ENCODE measurements at places on chromosomes 2 and 18.

DNA sequence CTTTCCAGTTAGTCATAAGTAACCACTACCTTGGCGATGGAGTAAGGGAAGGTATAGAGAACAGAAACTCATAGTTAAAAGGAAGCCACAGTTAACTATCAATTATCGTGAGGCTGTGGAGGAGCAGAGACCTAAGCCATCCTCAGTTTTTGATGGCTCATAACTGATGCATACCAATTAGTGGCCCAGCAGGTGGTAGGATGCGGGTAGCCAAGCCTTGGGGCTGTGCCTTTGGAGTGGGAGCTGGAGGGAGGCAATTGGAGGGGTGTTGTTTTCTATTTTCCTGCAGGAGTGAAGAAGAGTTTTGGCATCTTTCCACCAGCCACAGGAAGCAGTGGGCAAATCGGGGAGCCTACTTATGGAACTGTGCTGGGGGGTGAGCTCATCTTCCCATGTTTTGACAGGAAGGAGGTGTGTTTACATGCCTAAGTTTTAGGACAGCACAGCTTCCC is 194.8 kb downstream of the TPGS2 start:
- DNase-seq, result no peak

DNA sequence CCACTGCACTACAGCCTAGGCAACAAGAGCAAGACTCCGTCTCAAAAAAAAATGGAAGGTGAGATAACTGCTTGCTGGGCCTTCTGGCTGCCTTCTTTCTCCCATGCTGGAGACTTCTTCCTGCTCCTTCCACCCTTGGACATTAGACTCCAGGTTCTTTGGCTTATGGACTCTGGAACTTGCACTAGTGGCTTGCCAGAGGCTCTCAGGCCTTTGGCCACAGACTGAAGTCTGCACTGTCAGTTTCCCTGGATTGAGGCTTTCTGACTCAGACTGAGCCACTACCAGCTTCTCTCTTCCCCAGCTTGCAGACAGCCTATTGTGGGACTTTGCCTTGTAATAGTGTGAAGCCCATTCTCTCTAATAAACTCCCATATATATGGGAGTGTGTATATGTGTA is 118.5 kb upstream of the SLC14A2 start:
- no peak for DNase-seq

GRCh38 chr2:239056611-239057010 is 208.7 kb downstream of the TWIST2 start:
- no peak for DNase-seq

DNA sequence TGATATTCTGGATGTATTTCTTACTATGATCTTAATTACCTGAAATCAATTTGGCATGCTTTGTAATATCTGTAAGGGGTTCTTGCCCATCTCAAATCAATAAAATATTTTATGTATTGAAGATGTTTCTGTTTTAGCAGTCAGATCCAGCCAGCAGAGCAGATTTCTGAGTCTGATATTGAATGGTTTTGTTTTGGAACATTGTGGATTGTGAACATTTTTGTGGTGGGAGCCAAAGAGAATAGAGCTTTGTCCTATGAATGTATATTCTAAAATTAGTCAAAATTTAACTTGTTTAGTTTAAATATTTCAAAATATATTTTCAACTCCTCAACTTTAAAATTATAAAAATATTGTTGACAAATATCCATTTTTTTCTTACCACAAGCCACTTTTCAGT is 197.0 kb downstream of the UBE2E3 start:
- no peak for DNase-seq

- no peak for DNase-seq
Measured at GRCh38 chr2:42041377-42042127, 6.3 kb upstream of the PKDCC start.

DNA sequence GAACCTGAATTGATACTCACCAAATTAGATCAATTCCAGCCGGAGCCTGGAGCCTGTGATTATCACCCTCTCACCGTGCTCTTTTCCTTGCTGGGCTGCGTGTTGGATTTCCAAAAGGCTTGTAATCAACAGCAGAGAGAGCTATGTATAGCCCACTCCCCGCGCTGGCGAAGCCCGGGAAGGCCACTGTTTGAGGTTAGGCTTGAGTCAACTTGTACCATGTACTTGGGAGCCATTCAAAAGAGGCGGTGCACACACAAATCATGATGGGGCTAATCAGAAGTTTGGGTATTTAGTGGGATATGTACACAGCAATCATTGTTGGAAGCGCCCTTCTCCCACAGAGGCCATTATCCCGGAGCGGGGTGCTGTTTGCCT is 151.6 kb downstream of the GLI2 start:
- no peak for DNase-seq

GRCh38 chr2:120977582-120978358 is 242.1 kb downstream of the GLI2 start:
- DNase-seq, result no peak

DNA sequence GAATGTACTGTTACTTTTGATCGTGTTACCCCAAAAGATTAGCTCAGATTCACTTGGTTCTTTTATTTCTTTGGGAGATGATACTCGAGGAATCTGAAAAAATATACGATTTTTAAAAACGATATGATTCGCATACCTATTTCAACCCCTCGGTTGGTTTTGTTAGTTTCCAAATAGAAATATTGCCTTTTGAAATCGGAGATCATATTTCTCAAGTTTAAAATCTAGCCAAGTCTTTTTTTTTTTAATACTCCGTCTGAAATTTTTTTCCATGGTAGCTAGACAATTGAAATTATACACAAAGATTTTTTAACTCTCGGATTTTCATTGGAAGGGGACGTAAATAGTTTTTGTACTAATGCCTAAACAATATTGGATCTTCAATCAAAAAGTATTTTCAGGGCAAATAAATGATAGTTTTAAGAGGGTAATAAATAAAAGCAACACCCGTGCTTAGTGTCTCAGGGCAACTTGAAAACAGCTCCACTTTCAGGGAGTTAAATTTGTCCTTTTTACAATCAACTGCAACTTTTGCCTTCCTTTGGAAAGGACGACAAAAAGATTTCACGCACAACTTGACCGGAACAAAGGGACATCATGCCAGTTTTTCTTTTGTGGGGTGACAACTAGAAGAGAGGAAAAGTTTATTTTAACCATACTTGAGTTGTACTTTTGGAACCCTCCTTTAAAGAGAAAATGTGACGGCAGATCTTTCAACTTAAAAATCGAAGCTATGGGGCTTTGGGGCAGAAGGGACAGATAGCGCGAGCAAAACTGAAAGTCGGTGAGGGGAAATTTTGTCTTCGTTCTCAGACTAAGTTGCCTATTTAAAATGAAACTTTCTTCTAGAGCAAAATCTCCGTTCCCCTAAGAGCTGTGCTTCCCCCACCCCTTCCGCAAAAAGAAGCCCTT is 5.8 kb upstream of the ONECUT2 start:
- DNase-seq, result no peak

GRCh38 chr18:47032945-47033344 is 2.5 kb downstream of the ELOA2 start:
- no peak for DNase-seq

- no peak for DNase-seq
Measured at GRCh38 chr2:1773883-1774282, 29.6 kb upstream of the PXDN start.

DNA sequence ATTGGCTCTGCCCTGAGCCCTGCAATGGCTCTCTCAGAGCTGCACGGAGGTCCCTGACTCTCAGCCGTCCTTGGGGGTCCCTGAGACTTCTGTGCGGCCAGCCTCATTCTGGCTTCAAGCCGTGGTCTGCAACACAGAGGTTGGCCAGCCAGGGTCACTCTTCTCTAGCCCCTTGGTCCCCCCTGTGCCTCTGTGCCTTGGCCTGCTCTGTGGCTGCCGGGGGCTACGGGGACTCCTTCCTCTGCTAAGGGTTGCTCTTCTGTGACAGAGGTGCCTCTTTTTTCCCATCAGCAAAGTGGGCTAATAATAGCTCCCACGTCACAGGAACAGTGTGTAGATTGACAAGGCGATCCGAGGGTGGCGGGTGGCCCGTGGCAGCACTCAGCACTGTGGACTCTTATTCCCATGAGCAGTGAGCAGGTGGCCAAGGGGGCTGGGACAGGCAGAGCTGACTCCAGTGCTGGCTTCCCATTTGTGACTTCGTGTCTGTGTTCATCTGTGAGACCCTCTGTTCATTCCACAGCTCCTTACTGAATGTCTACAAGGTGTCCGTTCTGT is 19.4 kb downstream of the INHBB start:
- no peak for DNase-seq

DNA sequence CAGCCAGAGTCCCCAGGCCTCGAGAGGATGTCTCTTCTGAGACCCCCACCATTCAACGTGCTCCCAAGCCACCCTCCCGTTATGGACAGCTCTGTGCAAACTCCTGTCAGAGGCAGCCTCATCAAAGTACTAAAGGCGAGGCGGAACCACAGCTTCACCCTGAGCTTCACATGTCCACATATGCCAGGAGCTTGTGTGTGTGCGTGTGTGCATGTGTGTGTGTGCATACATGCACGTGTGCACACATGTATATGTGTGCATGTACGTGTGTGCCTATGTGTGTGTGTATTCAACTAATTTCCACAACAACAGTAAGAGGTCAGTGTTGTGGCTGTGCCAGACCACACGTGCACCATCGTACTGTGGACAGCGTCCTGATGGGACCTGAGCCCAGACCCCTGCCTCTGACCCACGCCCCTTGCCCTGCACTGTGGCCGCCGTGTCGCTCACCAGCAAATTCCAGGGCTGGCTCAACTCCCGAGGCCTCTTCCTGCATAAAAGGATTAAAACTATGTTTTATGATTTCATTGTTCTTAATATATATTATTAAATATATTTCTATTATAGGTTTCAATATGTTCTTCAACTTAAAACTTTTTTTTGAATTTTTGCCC is 444.8 kb downstream of the EIPR1 start:
- DNase-seq, result no peak

DNA sequence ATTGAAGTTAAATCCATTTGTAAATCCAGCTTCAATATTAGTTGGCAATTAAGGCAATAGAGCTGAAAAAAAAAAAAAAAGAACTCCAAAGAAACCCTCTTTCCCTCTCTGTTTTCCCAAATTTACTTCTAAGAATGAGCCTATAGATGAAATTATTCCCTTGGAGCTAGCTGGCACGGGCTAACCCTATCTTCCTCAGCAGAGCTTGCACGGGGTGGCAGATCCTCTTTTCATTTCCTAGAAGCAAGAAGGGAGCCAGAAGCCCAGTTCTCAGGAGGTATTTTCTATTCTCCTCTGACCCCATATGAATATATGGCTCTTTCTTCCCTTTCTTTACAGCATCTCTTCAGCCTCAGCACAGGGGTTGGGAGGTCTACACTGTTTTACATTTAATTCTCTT is 426.0 kb downstream of the TGIF1 start:
- DNase-seq, result no peak

- no peak for DNase-seq
Measured at GRCh38 chr2:178392215-178392614, 58.8 kb downstream of the PRKRA start.

DNA sequence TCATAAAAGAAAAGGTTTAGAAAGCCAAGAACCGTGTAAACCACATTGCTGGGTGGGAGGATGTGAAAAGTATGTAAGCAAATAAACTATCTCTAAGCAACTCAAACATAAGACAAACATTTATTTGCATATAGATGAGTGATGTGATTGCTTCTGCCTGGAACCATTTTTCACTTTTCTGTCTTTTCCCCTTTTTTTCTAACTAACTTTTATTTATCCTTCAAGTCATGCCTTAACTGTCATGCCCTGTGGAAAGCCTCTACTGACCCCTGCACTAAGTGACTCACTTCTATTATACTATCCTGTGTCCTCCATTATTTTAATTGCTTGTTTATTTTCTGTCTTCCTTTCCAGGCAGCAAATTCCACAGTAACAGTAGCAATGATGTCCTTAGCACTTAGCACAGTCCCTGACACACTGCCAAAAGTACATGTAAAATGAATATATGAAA is 87.5 kb upstream of the CTAGE1 start:
- DNase-seq, result no peak

DNA sequence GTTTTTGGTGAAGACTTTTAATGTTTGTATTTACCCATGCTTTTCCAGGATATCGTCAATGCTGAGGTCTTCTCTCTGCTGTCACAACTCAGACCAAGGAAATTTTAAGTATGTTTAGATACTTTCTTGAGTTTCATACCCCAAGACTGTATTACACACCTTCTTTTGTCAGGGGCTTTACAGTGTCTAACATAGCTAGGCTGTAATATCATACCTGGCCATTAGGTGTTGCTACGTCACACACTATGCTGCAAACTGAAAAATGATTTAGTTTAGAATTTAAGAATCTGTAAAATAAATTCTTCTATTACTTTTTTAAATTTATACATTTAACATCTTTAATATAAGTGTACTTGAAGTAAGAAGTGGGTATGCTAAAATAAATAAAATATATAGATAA is 358.4 kb upstream of the NRP2 start:
- DNase-seq, result no peak

DNA sequence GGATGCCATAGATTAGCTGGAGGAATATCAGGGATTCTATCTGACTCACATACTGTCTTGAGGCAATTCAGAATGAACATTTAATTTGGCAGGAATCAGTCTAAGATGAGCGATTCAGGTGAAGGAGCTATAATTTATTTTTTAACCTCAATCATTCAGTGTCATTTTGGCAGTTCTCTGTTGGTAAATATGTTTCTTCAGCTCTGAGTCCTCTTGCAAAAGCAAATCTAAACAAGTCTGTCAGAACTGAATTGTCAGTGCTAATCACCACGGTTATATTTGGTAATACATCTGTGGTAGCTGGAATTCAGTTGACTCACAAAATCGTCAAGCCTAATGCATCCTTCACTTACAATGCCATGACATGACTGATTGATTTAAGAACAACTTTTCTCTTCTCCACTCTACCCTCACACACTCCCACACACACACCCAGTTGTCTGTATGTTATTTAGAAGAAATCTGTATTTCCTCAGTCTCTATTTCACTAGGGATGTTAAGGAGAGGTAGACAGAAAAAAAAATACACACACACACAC is 516.6 kb upstream of the NXPH2 start:
- DNase-seq, result no peak

DNA sequence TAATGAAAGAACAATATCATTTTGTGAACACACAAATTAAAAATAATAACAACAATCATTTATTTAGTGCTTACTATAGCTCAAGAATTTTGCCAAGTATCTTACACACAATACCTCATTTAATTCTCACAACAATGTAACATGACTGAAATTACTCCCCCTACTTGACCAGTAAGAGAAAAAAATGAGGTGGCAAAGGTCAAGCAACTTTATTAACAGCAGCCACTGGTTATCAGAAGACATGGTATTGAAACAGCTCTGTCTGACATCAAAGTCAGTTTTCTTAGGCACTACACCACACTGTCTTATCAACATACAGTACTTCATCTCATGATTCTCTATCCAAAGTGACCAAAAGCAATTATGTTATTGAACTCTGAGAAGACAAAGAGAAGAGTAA is 389.4 kb downstream of the ZEB2 start:
- DNase-seq, result no peak

All from stimulated activated CD4-positive, alpha-beta T cell treated with anti-CD3 and anti-CD28 coated beads, Interleukin-15, amount 100 ng/mL, for 48 hours (primary cell).